ENCODE measurements at places on chromosomes 5 and 9.

DNA sequence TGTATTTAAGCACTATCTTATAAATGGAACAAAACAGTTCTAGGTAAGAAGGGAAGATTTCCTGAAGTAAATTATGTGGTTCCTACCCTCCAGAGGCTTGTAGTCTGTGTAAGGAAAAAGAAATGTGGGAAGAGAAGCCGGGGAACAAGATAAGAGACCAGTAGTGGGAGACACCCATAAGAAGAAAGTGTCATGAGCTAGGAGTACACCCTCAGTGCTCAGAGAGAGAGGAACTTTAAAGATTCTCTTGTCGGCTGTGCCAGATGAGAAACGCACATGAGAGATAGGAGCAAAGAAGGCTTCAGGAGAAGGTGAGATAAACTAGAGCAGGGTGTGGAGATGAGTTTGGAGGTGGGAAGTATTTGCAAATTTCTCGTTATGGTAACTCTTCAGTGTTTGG lies 18.1 kb downstream of the SLC36A1 start:
- DNase-seq: no peak

- DNase-seq: no peak
These were observed 3.6 kb upstream of the STING1 start for GRCh38 chr5:139486201-139486600.

DNA sequence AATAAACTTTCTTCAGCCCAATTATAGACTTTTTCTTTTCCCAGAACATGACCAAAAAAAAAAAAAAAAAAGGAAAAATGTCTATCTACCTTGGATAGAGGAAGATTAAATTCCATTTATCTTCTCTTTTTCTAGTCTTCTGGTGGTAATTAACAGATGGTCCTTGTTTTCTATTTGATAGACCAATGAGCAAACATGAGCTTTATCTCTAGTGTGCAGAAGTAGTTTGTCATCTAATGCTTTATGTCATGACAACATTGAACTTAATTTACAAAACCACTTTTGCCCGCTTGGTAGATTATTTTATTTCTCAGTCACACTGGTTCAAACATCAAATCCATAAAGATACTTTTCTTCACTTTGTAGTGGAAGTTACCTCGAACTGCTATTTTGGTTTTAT lies 69.5 kb upstream of the ELL2 start:
- no peak for DNase-seq

- no peak for DNase-seq
These were observed 27.2 kb downstream of the SLC6A7 start for GRCh38 chr5:150217038-150217437.

- no peak for DNase-seq
These were observed 7.4 kb downstream of the TLX3 start for GRCh38 chr5:171316258-171317121.

- DNase-seq: peak; percentile 93
These were observed 224.7 kb downstream of the GDNF start for GRCh38 chr5:37615184-37615583.

- no peak for DNase-seq
These were observed 247.1 kb downstream of the PBX3 start for GRCh38 chr9:125994066-125994943.

DNA sequence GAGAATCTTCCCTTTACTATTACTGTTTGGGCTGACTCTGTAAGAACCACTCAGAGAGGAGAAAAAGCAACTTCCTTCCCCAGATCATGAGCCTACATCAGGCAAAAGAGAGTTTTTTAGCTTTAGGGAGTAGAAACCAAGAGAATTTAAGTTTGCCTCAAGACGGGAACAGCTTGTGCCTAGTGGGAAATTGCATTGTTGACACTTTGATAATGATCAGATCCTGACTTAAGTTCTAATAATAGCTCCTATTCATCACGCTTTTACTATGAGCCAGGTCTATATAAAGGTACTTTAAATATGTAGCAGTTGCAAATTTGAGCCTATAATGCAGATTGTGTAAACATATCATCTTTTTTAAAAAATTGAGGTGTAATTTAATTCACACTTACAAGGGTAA lies 298.2 kb downstream of the MAN2A1 start:
- DNase-seq: no peak

GRCh38 chr5:148145916-148146315 lies 22.4 kb upstream of the SPINK14 start:
- DNase-seq: no peak

DNA sequence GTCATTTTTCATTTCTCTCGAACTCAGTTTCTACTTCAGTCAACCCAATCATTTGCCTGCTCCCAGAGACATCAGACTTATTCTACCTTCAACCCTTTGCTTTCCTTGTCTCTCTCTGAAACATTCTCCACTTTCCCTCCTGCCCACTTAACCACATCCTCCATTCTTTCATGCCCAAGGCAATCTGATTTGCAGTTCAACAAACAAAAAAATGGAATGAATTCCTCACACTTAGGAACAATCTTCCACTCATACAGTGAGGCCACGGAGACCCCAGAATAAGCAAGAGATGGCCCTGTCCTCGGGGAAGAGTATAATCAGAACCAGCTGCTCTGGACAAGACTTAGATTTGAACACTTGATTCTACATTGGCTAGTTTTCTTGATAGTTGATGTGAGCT lies 180.5 kb downstream of the RFK start:
- DNase-seq: peak; percentile 69

DNA sequence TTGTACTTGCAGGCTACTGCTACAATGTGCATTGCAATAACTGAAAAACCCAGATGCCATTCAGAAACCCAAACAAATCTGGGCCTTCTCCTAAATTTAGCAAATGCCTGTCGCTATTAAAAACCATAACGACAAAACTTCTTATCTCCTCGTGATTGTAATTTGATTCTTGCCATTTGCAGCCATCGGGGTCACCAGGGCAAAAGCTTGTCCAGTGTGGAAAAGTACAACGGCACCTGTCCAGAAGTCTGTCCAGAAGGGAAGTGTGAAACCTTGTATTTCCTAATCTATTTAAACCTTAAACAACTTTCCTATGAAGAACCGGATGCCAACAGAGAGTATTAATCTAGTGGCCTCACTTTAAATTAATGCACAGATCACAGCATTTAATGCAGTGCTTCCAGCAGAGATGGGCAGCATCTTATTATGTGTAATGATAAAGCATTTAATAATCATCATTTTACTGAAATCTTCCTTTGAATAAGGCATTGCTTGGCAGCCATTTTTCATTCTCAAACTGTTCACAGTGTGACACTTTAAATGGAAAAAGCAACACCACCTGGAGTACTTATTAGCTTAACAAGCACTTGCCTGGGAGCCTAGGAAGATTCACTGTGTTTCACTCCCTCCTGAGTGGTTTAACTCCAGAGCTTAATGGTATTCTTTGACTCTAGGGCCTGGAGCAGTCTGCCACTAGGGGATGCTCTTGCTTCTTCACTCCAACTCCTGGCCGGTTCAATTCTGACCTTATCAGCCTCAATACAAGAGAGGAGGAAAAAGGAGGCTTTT lies 4.9 kb upstream of the C7 start:
- peak; percentile 67 for DNase-seq

- DNase-seq: no peak
These were observed 31.7 kb upstream of the TRIM14 start for GRCh38 chr9:98150721-98151120.

GRCh38 chr5:99349787-99350186 lies 421.0 kb upstream of the CHD1 start:
- no peak for DNase-seq

GRCh38 chr5:56200971-56201666 lies 32.0 kb downstream of the ANKRD55 start:
- peak; percentile 71 for DNase-seq

- DNase-seq: no peak
These were observed 114.8 kb downstream of the WNK2 start for GRCh38 chr9:93298498-93299417.

Measured in fibroblast of skin of scalp (primary cell).